Activated naive CD4-positive, alpha-beta T cell treated with anti-CD3 and anti-CD28 coated beads for 36 hours (primary cell): ENCODE measurements at places on chromosomes 2 and 18. TPM values are rescaled to one million over a fixed set of nuclear protein-coding genes. Genes with fewer than 3 reads are reported as not detected.

DNA sequence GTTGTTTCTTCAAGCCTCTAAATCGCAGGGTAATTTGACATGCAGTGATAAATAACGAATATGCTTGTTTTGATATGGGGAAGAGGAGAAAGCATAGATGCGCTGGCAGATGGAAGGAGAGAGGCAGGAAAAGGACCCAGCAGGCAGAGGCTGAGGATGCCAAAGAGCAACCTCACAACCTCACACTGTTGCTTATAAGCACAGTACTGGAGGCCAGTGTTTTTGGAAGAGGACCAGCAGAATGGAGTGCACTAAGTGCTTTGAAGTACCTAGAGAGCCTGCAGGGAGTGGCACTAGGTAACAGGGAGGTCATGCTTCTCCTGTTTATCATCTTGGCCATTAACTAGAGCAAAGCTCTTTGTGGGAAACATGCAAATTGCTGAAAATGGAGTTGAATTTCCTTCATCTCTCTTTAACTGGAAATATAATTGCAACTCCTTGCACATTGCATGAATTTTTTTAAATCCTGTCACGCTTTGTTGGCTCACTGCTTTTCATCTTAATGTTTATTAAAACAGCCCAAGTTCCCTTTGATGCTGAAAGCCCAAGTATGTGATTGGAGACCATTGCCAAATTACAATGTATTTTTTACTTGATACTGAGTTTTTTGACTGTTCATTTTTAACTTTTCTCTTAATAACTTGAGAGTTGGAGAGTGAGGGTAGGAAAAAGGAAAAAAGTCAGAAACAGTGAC lies 236.4 kb downstream of the LRRTM1 start:
- no peak overlapping the region for H3K27ac ChIP-seq
- peaks cover 3% of the 10 kb centered on the region for H3K27me3 ChIP-seq
- H3K36me3 ChIP-seq: no peaks in the 10 kb centered on the region
- H3K4me3 ChIP-seq: no peak overlapping the region

Gene DSG1
- total RNA-seq: not detected

DNA sequence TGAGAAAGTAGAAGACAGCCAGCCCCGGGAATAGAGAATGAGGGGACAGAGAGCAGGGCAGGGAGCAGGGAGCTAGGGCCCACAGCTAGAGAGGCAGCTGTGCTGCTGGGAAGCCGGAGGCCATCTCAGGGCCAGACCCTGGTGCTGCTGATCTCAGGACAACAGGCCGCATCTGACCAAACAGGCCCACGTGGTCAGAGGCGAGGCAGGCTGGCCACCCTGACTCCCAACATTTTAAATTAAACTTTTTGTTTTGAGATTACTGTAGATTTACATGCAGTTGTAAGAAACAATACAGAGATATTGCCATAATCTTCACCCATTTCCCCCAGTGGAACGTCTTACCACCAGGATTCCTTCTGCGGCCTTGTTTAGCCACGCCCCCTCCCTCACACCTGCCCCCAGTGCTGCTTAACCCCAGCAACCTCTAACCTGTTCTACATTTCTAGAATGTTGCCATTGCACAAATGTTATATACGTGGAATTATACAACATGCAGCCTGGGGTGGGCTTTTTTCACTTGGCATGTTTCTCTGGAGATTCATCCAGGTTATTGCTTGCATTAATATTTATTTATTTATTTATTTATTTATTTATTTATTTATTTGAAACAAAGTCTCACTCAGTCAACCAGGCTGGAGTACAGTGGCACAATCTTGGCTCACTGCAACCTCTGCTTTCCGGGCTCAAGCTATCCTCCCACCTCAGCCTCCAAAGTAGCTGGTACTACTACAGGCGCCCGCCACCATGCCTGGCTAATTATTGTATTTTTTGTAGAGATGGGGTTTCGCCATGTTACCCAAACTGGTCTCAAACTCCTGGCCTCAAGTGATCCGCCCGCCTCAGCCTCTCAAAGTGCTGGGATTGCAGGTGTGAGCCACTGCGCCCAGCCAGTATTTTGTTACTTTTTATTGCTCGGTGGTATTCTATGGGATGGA lies 48.6 kb upstream of the GPR17 start:
- peaks cover 4% of the 10 kb centered on the region for H3K4me1 ChIP-seq
- H3K27ac ChIP-seq: no peak overlapping the region
- no peaks in the 10 kb centered on the region for H3K27me3 ChIP-seq
- peaks cover 2% of the 10 kb centered on the region for H3K36me3 ChIP-seq
- peak; percentile 1 for DNase-seq

Gene PLEKHB2
- 43.4 TPM for total RNA-seq

GRCh38 chr2:40556739-40557138 lies 104.8 kb upstream of the SLC8A1 start:
- DNase-seq: no peak
- no peak overlapping the region for H3K27ac ChIP-seq
- peaks cover 3% of the 10 kb centered on the region for H3K27me3 ChIP-seq
- H3K4me1 ChIP-seq: no peaks in the 10 kb centered on the region

DNA sequence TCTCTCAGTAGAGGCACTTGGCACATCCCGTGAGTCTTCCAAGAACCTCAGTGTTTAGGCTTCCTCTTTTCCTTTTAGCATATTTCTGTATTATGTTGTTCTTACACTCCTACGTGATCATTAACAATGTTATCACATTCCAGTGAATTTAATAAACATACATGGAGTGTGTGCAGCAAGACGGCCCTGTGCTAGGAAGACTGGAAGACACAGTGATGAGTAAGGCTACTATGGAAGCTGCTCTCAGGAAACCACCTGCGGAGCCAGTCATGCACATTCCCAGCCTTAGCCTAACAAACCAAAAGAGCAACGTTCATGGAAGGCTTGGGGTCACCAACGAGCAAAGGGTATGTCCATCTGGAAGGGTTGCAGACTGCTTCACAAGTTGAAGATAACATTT lies 103.4 kb downstream of the ETAA1 start:
- H3K4me3 ChIP-seq: no peak overlapping the region
- H3K36me3 ChIP-seq: no peaks in the 10 kb centered on the region
- DNase-seq: no peak

GRCh38 chr2:169351725-169352124 lies 10.6 kb downstream of the LRP2 start:
- no peak for DNase-seq
- no peak overlapping the region for H3K27ac ChIP-seq
- peaks cover 5% of the 10 kb centered on the region for H3K27me3 ChIP-seq
- H3K4me3 ChIP-seq: no peak overlapping the region
- H3K36me3 ChIP-seq: no peaks in the 10 kb centered on the region

- peaks cover 3% of the 10 kb centered on the region for H3K27me3 ChIP-seq
- no peak for DNase-seq
- H3K4me3 ChIP-seq: no peak overlapping the region
- H3K36me3 ChIP-seq: no peaks in the 10 kb centered on the region
Measured at GRCh38 chr18:54822872-54823845, 5.1 kb upstream of the RAB27B start.

- DNase-seq: no peak
- peaks cover 9% of the 10 kb centered on the region for H3K36me3 ChIP-seq
- no peaks in the 10 kb centered on the region for H3K4me1 ChIP-seq
- H3K27ac ChIP-seq: no peak overlapping the region
- H3K27me3 ChIP-seq: no peaks in the 10 kb centered on the region
Measured at GRCh38 chr2:178949584-178949983, 100.4 kb downstream of the CCDC141 start.

- no peak overlapping the region for H3K4me3 ChIP-seq
- H3K27ac ChIP-seq: no peak overlapping the region
- no peak for DNase-seq
Measured at GRCh38 chr2:187157046-187157445, 291.0 kb downstream of the CALCRL start.

DNA sequence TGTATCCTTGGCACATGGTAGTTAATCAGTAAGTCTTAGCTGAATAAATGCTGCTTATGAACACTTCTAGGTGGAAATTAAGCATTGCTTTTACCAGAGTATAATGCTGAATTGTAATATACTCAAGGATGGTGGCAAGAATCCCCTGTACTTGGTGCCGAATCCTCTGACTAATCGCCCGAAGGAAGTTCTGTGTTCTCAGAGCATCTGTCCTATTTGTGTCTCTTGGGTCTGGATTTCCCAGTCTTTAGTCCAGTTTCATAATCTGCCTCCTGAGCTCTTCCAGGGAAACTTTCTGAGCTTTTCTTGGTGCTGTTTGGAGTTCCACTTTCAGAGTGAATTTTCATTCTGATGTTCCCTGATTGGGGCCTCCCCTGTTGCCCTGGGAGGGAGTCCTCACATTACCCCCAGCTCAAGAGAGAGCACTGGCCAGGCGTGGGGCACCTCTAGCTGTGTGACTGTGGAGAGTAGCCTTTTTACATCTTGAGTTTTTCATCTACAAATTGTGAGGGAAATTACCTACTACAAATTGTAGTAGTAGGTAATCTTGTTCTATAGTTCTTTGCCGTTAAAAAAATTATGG lies 144.9 kb downstream of the LTBP1 start:
- peaks cover 6% of the 10 kb centered on the region for H3K27me3 ChIP-seq
- no peak overlapping the region for H3K4me3 ChIP-seq
- DNase-seq: no peak
- H3K27ac ChIP-seq: no peak overlapping the region

Gene ZNF513
- total RNA-seq: 5.2 TPM

- no peak overlapping the region for H3K4me3 ChIP-seq
- peak overlapping the region; percentile 44 for H3K27ac ChIP-seq
- peaks cover 41% of the 10 kb centered on the region for H3K4me1 ChIP-seq
- H3K36me3 ChIP-seq: no peaks in the 10 kb centered on the region
Measured at GRCh38 chr18:46054956-46055837, 16.9 kb downstream of the PSTPIP2 start.

Gene LRRC30
- total RNA-seq: not detected

DNA sequence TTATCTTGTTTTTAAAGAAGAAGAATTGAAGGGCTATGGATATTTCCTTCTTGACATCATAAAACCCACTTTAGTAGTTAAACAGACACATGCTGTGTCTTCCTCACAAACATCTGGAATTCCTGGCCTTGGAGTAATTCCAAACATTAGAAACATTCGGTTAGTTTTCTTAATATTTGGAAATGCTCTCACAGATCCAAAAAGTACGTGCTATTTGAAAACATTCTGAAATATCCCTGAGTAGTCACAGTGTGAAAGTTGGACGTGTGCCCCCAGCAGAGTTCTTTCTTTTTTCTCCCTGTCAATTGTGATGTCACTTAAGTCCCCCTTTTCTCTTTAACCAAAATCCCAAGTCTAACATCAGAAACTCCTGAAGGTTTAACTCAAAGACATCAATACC lies 91.3 kb downstream of the ANTXR1 start:
- H3K4me3 ChIP-seq: no peak overlapping the region
- no peaks in the 10 kb centered on the region for H3K36me3 ChIP-seq
- peaks cover 1% of the 10 kb centered on the region for H3K27me3 ChIP-seq
- no peak for DNase-seq
- no peak overlapping the region for H3K27ac ChIP-seq

Gene MRPS9
- 42.1 TPM for total RNA-seq

GRCh38 chr2:54672590-54673456 lies 50.6 kb upstream of the EML6 start:
- peaks cover 13% of the 10 kb centered on the region for H3K36me3 ChIP-seq
- no peak overlapping the region for H3K4me3 ChIP-seq
- H3K27me3 ChIP-seq: peaks cover 24% of the 10 kb centered on the region
- peaks cover 19% of the 10 kb centered on the region for H3K4me1 ChIP-seq

Gene LRATD1
- total RNA-seq: not detected

DNA sequence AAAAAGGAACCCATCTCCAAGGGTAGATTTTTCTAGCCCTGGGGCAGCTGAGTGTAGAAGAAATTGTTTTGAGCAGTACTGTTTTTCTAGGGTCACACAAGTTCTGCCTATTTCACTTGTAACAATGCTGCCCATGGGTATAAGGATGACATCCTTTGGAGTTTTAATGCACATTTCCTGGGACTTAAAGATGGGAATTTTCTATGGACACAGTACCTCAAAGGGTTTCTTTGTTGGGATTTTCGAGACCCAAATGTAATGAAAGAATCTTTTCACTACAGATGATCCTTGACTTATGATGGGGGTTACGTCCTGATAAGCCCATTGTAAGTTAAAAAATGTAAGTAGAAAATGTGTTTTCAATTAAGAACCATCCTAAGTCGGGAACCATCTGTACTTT lies 31.8 kb downstream of the CDC42EP3 start:
- no peak overlapping the region for H3K4me3 ChIP-seq
- H3K27me3 ChIP-seq: no peaks in the 10 kb centered on the region
- H3K36me3 ChIP-seq: peaks cover 30% of the 10 kb centered on the region
- H3K27ac ChIP-seq: no peak overlapping the region

DNA sequence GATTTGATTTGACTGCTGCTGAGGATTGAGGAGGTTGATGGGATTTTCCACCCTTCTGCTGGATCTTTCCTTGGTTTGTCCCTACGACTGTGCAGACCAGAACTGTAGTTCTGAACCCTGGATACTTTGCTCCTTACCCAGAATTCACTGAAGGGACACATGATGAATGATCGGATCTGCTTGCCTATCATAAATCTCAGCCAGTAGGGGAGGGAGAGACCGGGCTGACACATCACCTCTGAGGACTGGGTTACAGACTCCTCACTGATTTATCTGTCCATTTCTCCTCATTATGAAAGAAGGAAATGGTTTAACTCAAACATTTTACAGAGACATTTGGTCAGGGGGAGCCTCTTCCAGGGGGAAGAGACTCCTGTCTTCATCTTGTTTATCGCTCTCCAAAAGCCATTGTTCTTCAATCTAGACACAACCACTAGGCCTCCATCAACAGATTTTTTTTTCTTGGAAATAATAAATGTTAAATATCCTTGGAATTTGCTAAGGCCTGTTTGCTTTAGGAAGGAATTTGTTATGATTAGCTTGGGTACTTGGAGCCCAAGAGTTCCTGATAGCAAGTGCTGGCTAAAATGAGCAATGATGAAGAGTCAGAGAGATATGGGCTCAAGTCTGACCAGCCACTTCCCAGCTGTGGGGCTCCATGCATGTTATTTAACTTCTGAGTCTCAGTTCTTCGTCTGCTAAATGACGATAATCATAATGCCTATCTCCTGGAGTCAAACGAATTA lies 925.5 kb downstream of the SLC4A3 start:
- no peak overlapping the region for H3K4me3 ChIP-seq
- DNase-seq: no peak
- H3K27me3 ChIP-seq: no peaks in the 10 kb centered on the region
- no peaks in the 10 kb centered on the region for H3K4me1 ChIP-seq
- no peak overlapping the region for H3K27ac ChIP-seq

Gene RFTN2
- total RNA-seq: not detected

GRCh38 chr18:26059357-26059756 lies 31.1 kb downstream of the SS18 start:
- peaks cover 36% of the 10 kb centered on the region for H3K36me3 ChIP-seq
- peaks cover 24% of the 10 kb centered on the region for H3K4me1 ChIP-seq
- no peak for DNase-seq
- H3K27me3 ChIP-seq: no peaks in the 10 kb centered on the region
- H3K27ac ChIP-seq: no peak overlapping the region

GRCh38 chr2:162478721-162479129 lies 134.8 kb downstream of the GCA start:
- no peak for DNase-seq
- no peaks in the 10 kb centered on the region for H3K27me3 ChIP-seq
- no peak overlapping the region for H3K4me3 ChIP-seq
- no peak overlapping the region for H3K27ac ChIP-seq

Gene NBEAL1
- total RNA-seq: 7.9 TPM
